ENCODE measurements at places on chromosomes 3 and 15. TPM values are rescaled to one million over a fixed set of nuclear protein-coding genes. Genes with fewer than 3 reads are reported as not detected.
A peak's percentile ranks its signal among the peaks of the same experiment; 100 is the strongest.

DNA sequence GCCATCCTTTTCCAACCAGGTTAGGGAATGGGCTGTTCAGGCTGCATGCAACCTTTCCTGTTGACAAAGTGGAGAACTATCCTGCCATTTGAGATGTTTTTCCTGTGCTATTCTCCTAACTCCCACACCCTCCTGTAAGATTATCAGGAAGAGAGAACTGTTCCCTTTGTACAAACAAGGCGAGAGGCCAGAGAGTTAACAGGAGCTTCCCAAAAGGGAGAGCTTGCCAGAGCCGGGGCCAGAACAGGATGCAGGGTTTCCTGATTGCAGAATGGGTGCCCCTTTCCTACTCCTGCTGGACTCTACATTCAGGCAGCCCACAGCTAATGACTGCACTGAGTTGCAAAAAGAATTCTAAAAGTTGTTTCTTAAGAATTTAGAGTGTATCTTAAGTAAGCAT is 17.1 kb downstream of the PML start:
- no peak for DNase-seq

DNA sequence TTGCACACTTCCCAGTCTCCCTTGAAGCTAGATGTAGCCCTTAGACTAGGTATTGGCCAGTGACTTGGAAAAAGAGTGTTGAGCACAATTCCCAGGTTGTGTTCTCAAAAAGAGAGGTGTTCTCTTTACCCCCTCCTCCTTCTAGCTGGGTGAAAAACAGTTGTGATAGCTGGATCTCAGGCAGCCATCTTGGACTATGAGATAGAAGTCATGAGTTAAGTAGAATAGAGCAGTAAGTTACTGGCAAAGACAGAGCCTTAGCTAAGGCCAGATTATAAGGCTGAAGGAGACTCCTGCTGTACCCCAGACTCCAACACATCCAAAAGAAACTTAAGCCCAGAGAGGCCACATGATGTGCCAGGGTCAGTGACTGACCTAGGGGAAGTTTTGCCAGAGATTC is 8.1 kb upstream of the STRA6 start:
- DNase-seq: no peak

- DNase-seq: no peak
Measured at GRCh38 chr3:162643245-162643644, 1146.6 kb downstream of the OTOL1 start.

GRCh38 chr3:123584284-123584987 is 417 bp downstream of the HACD2 start:
- DNase-seq: peak; percentile 32

GRCh38 chr3:123716411-123716810 is 131.6 kb upstream of the HACD2 start:
- DNase-seq: no peak

DNA sequence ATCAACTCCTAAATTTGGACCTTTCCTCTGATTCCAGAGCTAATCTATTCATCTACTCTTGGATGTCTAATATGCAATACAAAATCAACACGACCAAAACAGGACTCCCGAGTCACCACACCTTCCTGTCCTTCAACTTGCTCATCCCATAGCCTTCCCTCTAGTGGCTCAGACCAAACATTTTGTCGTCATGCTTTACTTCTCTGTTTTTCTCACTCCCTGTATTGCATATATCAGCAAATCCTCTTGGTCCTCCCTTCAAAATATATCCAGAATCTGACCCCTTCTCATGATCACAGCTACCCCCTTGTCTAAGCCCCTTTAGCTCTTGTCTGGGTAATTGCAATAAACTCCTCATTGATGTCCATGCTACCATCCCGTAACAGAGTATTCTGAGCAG is 30.5 kb upstream of the DCP1A start:
- no peak for DNase-seq

Gene NR2E3
- polyA plus RNA-seq: 0.03 TPM

DNA sequence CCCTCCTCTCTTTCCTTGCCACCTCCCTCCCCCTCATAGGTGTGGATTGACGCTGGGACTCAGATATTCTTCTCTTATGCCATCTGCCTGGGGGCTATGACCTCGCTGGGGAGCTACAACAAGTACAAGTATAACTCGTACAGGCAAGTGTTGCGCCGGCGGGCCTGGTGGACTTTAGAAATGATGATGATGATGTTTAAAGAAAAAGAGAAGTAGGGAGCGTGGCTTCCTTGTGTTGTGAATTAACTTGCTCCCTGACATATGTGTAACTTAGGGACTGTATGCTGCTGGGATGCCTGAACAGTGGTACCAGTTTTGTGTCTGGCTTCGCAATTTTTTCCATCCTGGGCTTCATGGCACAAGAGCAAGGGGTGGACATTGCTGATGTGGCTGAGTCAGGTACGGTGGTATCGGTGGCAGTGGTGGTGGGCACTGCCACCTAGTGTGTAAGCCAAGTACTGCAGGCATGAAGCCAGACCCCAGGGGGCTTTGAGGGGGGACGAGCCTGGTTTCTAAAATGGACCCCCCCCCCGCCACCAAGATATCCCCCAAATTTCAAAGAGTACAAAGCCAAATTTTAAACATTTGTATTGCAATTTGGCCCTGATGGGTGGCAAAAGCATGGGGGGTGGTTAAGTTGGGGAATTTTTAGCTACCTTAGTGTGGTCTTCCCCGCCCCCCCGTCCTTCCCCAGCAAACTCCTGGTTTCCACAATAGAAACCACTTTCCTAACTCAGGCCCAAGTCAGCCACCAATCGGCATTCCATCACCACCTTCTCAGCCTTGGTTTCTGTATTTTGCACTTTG is 65.6 kb downstream of the SLC6A6 start:
- no peak for DNase-seq

- no peak for DNase-seq
Measured at GRCh38 chr15:79130535-79131130, 40.1 kb upstream of the RASGRF1 start.

Gene NR2F2
- 17.8 TPM for polyA plus RNA-seq

DNA sequence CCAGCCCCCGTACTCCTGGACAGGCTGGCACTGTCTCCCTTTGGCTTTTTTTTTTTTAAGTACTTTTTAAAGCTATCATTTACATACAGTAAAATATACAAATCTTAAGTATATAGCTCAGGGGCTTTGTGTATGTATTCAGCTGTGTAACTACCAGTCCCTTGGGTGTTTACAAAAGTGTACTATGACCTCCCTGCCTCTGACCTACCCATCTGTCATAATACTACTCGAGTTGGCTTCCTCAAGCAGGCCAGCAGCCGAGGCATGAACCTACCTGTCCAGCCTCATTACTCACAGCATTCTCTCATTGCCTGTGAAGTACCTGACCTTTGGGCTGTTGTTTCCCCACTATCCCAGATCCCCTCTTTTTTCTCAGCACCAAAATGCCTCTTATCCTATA is 33.2 kb downstream of the ABHD2 start:
- DNase-seq: peak; percentile 77

Gene HACD2
- 74.9 TPM for polyA plus RNA-seq

- DNase-seq: no peak
Measured at GRCh38 chr3:157614896-157615295, 111.7 kb upstream of the VEPH1 start.

DNA sequence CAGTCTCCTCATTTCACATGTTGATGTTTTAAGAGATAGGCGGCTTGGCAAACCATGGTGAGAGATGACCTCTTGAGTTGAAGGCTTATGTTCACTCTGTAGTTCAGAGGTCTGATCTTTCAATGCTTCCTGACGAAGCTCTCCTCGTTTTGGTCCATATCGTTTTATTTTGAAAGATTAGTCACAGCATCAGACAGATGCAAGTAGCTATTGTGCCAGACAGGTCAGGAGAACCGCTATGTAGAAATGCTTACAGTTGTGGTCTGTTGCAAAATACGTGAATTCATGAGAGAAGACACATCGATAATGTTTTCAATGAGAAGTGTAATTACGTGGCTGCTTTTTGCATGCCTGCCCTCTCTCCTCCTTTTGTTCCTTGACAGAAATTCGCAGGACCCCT is 47.5 kb downstream of the CHL1 start:
- no peak for DNase-seq

Gene PTPRG
- polyA plus RNA-seq: 11.7 TPM

DNA sequence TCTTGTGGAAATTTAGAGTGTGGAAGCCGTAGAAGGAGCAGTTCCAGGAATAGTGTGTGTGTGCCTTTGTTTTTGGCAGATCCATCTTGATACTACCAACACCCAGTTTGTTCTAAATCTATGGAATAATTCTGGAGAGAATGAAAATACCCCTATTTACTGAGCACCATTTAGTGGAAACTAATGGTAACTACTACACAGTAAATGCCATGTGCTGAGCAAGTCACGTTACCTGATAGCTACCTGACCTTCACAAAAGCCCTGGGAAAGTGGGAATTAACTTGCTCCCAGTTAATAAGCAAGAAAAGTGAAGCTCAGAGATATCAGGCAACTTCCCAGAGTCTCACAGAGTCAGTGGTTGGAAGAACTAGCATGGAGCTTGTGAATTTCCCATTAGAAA is 137.7 kb downstream of the ARPP21 start:
- no peak for DNase-seq

- DNase-seq: no peak
Measured at GRCh38 chr15:63805993-63806980, 27.5 kb downstream of the HERC1 start.

Gene KBTBD13
- polyA plus RNA-seq: not detected

Gene VGLL3
- polyA plus RNA-seq: 11.1 TPM

Data from mammary epithelial cell (primary cell).